ENCODE measurements at places on chromosomes 4 and X. TPM values are rescaled to one million over a fixed set of nuclear protein-coding genes. Genes with fewer than 3 reads are reported as not detected.

DNA sequence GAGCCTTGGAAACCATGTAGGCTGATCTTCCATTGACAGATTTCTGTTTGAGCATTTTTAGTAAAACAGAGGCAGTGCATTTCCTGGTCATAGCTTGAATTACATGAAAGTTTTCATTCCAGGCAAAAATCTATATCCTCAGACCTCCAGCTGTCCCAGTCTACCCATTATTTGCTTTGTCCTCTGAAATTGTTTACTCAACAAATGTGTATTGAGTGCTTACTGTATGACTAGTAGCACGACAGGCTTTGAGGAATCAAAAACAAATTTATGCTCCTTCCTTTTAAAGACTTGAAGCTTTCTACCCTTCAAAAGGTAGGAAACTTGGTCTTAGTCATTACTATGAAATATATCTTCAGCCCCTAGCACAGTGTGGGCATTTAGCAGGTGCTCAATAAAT lies 307.9 kb upstream of the IGFBP7 start:
- H3K36me3 ChIP-seq: no peaks in the 10 kb centered on the region
- no peaks in the 10 kb centered on the region for H3K4me1 ChIP-seq
- H3K27me3 ChIP-seq: no peaks in the 10 kb centered on the region
- no peak for DNase-seq
- H3K27ac ChIP-seq: no peak overlapping the region

DNA sequence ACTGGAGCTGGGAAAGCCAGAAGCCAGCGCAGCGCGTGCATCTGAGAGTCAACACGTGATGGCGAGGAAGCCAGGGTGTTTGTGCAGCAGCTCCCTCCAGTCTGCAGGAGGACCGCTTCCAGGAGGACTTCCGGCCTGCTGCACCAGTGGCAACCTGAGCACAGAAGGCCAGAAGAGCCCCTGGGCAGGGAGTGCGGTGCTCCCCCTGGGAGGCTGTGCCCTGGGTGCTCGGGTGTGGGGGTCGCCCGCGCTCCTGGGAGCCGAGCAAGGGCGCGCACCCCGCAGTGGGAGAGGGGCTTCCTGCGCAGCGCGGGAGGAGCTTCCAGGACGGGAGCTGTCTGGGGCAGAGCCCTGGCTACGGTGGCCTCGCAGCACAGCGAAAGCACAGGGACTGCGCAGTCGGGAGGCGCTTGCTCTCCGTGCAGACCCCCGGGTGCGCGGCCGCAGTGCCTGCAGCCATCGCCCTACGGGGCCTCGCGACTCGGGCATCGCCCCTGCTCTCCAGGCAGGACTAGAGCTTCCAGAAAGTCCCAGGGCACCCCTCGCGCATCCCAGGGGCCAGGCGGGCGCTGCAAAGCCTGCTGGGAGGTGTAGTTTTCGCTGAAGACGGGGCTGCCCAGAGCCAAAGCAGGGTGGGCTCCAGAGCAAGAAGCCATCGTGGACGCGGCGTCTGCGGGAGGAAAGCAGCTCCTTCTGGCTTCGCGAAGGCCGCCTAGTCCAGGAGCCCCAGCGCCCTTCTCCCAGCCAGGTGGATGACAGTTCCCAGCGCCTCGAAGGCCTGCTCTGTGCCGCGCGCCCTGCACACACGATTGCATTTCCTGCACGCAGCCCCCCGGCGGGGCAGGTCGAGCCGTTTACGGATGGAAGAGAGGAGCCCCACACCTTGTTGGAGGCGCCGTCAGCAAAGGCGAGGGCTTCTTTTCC lies 24.1 kb upstream of the WFS1 start:
- no peaks in the 10 kb centered on the region for H3K4me1 ChIP-seq
- no peak overlapping the region for H3K27ac ChIP-seq
- no peak for DNase-seq
- H3K4me3 ChIP-seq: no peak overlapping the region
- no peaks in the 10 kb centered on the region for H3K36me3 ChIP-seq
- H3K27me3 ChIP-seq: peaks cover 35% of the 10 kb centered on the region

- H3K4me1 ChIP-seq: no peaks in the 10 kb centered on the region
- no peaks in the 10 kb centered on the region for H3K36me3 ChIP-seq
- no peaks in the 10 kb centered on the region for H3K27me3 ChIP-seq
- no peak for DNase-seq
These were observed 62.1 kb upstream of the XIAP start for GRCh38 chrX:123797543-123798447.

- no peaks in the 10 kb centered on the region for H3K36me3 ChIP-seq
- H3K27ac ChIP-seq: no peak overlapping the region
- no peaks in the 10 kb centered on the region for H3K4me1 ChIP-seq
- H3K4me3 ChIP-seq: no peak overlapping the region
- no peaks in the 10 kb centered on the region for H3K27me3 ChIP-seq
These were observed 208.4 kb upstream of the HDX start for GRCh38 chrX:84710611-84711010.

Gene TXK
- 0.46 TPM for polyA plus RNA-seq

Gene SPOCK3
- 3.1 TPM for polyA plus RNA-seq

DNA sequence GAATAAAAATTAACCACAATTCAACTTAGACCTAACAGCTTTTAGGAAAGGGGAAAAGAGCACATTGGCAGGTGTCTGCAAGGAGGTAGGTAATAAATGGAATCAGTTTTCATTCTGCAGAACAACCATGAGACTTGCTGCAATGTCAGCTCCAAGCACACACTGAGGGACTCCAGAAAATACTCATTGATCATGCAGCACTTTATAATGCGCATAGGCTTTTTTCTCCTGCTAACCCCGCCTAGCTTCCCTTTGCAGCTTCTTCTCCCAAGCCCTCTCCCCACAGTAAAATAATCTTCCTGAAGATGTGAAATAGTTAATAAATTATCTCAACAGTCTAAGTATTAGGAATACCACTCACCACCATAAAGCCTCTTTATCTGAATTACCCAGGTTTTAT lies 36.9 kb downstream of the ANKRD17 start:
- H3K4me3 ChIP-seq: peak overlapping the region; percentile 50
- no peaks in the 10 kb centered on the region for H3K27me3 ChIP-seq
- no peak for DNase-seq
- H3K4me1 ChIP-seq: peaks cover 23% of the 10 kb centered on the region
- H3K36me3 ChIP-seq: no peaks in the 10 kb centered on the region

- no peaks in the 10 kb centered on the region for H3K36me3 ChIP-seq
- DNase-seq: no peak
- no peaks in the 10 kb centered on the region for H3K27me3 ChIP-seq
- H3K4me1 ChIP-seq: peaks cover 65% of the 10 kb centered on the region
- H3K27ac ChIP-seq: peak overlapping the region; percentile 91
- no peak overlapping the region for H3K4me3 ChIP-seq
These were observed 58.1 kb downstream of the FNIP2 start for GRCh38 chr4:158826882-158827281.

- H3K36me3 ChIP-seq: no peaks in the 10 kb centered on the region
- no peaks in the 10 kb centered on the region for H3K27me3 ChIP-seq
- H3K4me1 ChIP-seq: peaks cover 8% of the 10 kb centered on the region
- H3K4me3 ChIP-seq: peak overlapping the region; percentile 74
These were observed 1.9 kb downstream of the NPNT start for GRCh38 chr4:105896984-105897775.

DNA sequence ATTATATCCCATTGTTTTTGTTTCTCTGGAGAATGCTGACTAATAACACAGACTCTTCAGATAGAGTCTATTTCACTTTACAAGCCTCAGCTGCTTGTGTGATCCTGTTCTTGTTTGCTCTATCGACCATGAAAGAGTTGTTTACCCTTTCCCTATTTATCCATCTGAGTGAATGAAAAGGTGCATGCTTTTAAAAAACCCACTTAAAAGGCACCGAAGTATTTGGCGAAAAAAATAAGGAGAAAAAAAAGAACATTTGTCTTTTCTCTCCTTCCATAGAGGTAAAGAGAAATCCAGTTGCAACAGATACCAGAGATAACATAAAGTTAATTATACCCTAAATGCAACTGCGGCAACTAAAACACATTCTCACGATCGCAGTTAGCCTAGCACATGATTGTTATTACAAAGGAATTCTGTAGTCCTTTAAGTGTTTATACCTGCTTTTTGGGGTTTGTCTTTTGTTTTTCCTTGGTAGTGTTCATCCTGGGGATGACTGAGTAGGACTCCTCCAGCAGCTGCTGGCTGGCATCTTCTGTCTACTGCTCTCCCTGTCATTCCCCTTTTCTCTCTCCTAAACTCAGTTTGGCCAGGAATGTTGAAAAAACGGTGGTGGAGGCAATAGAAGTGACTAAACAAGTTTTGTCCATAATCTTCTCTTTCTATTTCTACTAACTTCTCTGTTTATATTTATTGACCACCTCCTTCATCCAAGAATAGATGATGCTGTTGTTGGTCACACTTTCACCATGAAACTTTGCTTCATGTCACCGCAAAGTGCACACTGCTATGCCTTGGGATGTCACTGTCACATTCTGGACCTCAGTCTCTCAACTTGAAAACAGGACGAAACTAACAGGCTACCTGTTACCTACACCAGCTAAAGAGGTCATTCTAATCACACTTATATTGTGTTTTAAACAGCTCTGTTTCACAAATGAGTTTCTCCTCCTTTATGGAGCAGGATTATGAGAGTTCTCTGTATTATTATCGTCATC lies 41.9 kb upstream of the FRAS1 start:
- H3K4me3 ChIP-seq: no peak overlapping the region
- H3K36me3 ChIP-seq: no peaks in the 10 kb centered on the region
- no peak for DNase-seq
- H3K27me3 ChIP-seq: no peaks in the 10 kb centered on the region
- H3K27ac ChIP-seq: no peak overlapping the region

- no peaks in the 10 kb centered on the region for H3K36me3 ChIP-seq
- no peak for DNase-seq
- H3K27ac ChIP-seq: no peak overlapping the region
- H3K27me3 ChIP-seq: no peaks in the 10 kb centered on the region
These were observed 665.5 kb downstream of the CCSER1 start for GRCh38 chr4:90792696-90793095.

GRCh38 chr4:111923786-111924185 lies 221.5 kb upstream of the FAM241A start:
- no peaks in the 10 kb centered on the region for H3K36me3 ChIP-seq
- H3K27me3 ChIP-seq: no peaks in the 10 kb centered on the region
- H3K27ac ChIP-seq: no peak overlapping the region
- H3K4me3 ChIP-seq: no peak overlapping the region
- no peak for DNase-seq

- peaks cover 52% of the 10 kb centered on the region for H3K4me1 ChIP-seq
- H3K27me3 ChIP-seq: no peaks in the 10 kb centered on the region
- H3K36me3 ChIP-seq: no peaks in the 10 kb centered on the region
- peak; percentile 67 for DNase-seq
These were observed 1.7 kb downstream of the CTBP1 start for GRCh38 chr4:1246901-1247863.

Gene PRRG3
- polyA plus RNA-seq: 0.02 TPM

DNA sequence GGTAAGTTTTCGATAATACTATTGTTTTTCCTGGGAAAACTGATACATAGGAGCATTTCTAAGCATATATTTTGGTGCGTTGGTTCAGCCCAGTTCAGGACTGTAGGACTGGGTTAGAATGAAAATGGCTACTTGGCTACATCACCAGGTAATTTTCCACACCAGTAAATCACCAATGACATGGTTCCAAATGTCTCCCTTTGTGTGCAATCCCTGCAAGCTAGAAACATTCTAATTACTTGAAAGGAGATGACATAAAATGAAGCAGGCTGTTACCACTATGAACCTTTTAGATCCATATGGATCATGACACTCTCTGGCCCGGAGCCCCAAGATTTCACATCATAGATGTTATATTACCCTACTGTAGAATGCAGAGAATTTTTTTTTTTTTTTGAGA lies 577.4 kb upstream of the FTHL17 start:
- H3K4me3 ChIP-seq: no peak overlapping the region
- no peaks in the 10 kb centered on the region for H3K4me1 ChIP-seq
- no peaks in the 10 kb centered on the region for H3K36me3 ChIP-seq
- no peaks in the 10 kb centered on the region for H3K27me3 ChIP-seq
- no peak overlapping the region for H3K27ac ChIP-seq
- no peak for DNase-seq
